ENCODE measurements at places on chromosomes 3 and 15.

DNA sequence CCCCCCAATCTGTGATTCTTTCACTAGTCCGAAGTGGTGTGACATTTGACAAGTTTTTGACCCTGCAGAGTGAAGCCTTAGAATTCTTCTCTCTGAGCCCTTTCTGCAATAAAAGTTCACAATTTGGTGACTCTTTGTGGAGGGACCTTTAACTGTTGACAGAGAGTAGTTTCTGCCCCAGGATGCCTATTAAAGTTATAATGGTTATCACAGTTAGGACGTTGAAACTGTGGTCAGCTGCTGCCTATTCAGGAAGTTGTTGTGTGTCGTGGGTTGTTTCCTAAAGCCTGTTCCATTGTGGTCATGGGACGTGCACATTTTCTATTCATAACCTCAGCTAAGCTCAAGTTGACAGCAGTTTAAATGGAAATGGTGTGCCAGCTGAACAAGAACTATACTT is 274.5 kb downstream of the NEK10 start:
- no peak for DNase-seq

DNA sequence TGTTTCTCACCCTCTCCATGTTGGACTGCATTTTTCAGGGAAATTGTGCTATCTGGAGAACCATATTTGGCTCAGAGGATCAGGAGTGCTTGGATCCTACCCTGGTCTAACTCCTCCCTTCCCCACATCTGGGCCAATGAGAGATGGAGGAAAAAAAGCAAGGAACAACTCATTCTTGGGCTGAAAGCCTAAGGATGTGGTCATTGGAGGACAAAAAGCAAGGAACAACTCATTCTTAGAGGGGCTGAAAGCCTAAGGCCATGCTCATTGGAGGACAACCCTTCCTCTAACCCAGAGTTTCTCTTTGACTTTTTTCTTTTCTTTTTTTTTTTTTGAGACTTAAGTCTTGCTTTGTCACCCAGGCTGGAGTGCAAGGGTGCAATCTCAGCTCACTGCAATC is 48.6 kb upstream of the CHRNB4 start:
- no peak for DNase-seq

- DNase-seq = no peak
Measured at GRCh38 chr3:196458063-196458462, 25.8 kb upstream of the UBXN7 start.

DNA sequence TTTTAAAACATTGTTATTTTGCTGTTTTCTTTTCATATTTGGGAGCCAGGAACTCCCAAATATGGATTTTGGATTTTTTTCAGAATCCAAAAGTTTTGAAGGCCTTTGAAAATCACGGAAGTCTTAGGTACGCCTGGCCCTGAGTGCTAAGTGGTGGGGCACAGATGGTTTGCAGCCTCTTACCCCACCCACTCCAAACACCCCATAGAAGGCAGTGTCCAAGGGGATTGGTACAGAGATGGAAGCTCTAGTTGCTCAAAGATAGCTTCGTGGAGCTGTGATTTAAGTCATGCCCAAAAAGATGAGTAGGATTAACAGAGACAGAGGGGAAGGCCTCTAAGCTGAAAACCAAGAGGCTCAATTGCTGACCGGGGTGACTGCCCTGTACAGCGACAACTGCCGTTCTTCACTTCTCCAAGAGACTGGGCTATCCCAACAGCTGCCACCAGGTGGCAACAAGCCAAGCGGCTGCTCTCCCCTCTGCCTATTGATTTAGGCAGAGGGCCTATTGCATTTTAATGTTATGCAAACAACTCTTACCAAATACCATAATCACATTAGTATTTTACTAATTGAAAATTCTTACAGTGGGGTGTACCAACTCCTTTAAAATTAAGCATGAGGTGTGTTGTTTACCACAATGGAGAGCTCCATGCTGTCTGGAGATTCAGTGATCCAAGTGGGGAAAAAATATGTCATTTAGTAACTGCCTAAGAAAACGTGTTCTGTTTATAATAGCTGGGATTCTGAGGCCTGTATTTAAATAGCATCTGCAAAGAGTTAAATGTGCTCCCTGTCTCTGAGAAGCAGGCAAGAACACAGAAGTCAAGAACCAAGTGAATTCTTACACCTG is 64.0 kb upstream of the C15orf61 start:
- no peak for DNase-seq

- no peak for DNase-seq
Measured at GRCh38 chr3:190696777-190697501, 165.6 kb downstream of the GMNC start.

- DNase-seq = no peak
Measured at GRCh38 chr3:88542916-88543315, 393.2 kb downstream of the C3orf38 start.

- no peak for DNase-seq
Measured at GRCh38 chr3:101195951-101196713, 124.2 kb downstream of the IMPG2 start.

DNA sequence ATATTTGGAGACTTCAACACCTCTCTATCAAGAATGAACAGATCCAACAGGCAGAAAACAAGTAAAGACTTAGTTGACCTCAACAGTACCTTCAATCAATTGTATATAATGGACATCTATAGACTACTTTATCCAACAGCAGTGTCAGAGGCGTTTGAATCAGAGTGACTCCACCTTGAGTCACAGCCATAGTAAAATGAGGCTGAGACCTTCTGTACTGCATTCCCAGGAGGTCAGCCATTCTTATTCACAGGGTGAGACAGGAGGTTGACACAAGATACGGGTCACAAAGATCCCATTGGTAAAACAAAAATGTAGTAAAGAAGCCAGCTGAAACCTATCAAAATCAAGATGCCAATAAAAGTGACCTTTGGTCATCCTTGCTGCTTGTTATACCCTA is 299.8 kb downstream of the CNTN3 start:
- no peak for DNase-seq

GRCh38 chr3:143849854-143850549 is 1.7 kb upstream of the SLC9A9 start:
- no peak for DNase-seq

GRCh38 chr3:18051306-18051705 is 308.9 kb upstream of the TBC1D5 start:
- DNase-seq = no peak

GRCh38 chr3:139477710-139478640 is 1.7 kb upstream of the RBP2 start:
- no peak for DNase-seq

DNA sequence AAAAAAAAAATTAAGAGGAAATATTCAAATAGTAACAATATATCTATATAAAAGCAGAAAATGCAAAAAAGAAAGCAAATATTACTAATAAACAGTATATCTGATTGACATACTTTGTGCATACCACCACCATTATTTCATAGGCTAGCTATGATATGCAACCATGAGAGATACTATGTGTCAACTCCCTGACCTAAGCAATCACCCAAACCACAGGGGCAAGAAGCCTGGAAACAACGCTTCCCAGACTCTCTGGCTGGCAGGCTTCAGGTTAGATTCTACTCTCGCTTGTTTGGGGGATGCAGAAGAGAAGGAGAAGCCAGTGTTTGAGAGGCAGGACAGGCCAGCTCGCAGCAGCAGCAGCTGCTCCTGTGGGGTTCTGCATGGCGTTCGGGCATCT is 169.3 kb upstream of the TPM1 start:
- DNase-seq = no peak

GRCh38 chr3:185308126-185308754 is 54.4 kb upstream of the EHHADH start:
- DNase-seq = no peak

- no peak for DNase-seq
Measured at GRCh38 chr15:62994975-62995681, 47.4 kb upstream of the TPM1 start.

GRCh38 chr3:157514371-157514895 is 11.2 kb upstream of the VEPH1 start:
- no peak for DNase-seq

GRCh38 chr3:29610781-29611180 is 329.9 kb downstream of the RBMS3 start:
- DNase-seq = no peak

GRCh38 chr3:77348244-77348855 is 308.5 kb downstream of the ROBO2 start:
- DNase-seq = no peak

GRCh38 chr15:69513986-69514385 is 61.4 kb downstream of the RPLP1 start:
- no peak for DNase-seq
